ENCODE measurements at places on chromosomes 2 and 18.

GRCh38 chr2:159152128-159152778, 134.2 kb downstream of the WDSUB1 start:
- DNase-seq: no peak

DNA sequence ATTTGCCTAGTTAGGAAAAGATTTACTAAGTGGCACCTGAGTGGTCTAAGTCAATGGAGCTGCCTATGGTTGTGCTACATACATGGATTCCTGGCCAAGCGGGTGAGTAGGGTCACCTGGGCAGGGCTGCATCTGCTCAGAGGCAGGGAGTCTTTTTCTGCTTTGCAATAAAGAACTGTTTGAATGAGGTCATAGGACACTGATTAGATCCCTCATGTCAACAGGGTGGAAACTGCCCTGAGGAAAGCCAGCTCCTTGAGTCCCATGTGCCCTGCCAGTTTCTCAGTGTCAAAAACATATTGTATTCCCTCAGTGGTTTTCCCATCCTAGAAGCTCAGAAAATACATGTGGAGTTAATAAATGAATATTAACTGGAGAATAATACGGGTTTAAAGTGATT, 4.6 kb downstream of the LAMA3 start:
- DNase-seq: no peak

GRCh38 chr2:148900350-148900837, 25.4 kb downstream of the KIF5C start:
- no peak for DNase-seq

- DNase-seq: no peak
Measured at GRCh38 chr2:137938204-137938603, 26.1 kb upstream of the HNMT start.

GRCh38 chr18:34121200-34121721, 103.5 kb downstream of the NOL4 start:
- no peak for DNase-seq

GRCh38 chr18:2417861-2418610, 153.3 kb downstream of the METTL4 start:
- no peak for DNase-seq

DNA sequence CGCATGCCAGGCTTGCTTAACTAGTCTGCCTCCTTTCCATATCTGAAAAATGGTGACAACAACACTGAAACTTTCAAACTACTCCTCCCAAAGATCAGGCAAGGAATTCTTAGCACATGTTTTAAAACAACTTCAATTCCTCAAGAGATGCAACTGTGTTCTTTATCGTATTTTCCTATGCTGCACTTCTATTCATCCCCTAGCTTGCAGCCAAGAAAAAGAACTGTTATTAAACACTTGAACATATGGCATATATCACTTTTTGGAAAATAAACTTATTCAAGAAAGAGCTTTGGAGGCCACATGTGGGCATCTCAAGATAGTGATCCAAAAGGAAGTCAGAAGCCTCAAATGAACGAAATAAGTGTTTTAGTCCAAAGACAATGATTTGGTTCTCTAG, 75.6 kb upstream of the STAM2 start:
- DNase-seq: no peak

All from lung microvascular endothelial cell (primary cell).